ENCODE measurements at places on chromosomes 1 and 21.

GRCh38 chr1:19342062-19342750, 30.1 kb downstream of the SLC66A1 start:
- H3K27ac ChIP-seq = peak overlapping the region; percentile 44
- H3K27me3 ChIP-seq = no peaks in the 10 kb centered on the region
- peaks cover 23% of the 10 kb centered on the region for H3K36me3 ChIP-seq
- H3K4me3 ChIP-seq = no peak overlapping the region

- no peak for DNase-seq
- H3K4me3 ChIP-seq = no peak overlapping the region
- H3K4me1 ChIP-seq = peaks cover 48% of the 10 kb centered on the region
- H3K36me3 ChIP-seq = no peaks in the 10 kb centered on the region
- H3K27me3 ChIP-seq = peaks cover 46% of the 10 kb centered on the region
- no peak overlapping the region for H3K27ac ChIP-seq
Measured at GRCh38 chr1:153683854-153684253, 5.4 kb downstream of the NPR1 start.

- H3K4me1 ChIP-seq = peaks cover 61% of the 10 kb centered on the region
- H3K27ac ChIP-seq = no peak overlapping the region
- H3K36me3 ChIP-seq = peaks cover 12% of the 10 kb centered on the region
- DNase-seq = no peak
Measured at GRCh38 chr1:202584707-202585589, 125.3 kb downstream of the SYT2 start.

GRCh38 chr1:22650089-22650693, 2.8 kb upstream of the C1QB start:
- H3K27ac ChIP-seq = no peak overlapping the region
- H3K4me3 ChIP-seq = no peak overlapping the region
- H3K27me3 ChIP-seq = peaks cover 39% of the 10 kb centered on the region
- no peak for DNase-seq

DNA sequence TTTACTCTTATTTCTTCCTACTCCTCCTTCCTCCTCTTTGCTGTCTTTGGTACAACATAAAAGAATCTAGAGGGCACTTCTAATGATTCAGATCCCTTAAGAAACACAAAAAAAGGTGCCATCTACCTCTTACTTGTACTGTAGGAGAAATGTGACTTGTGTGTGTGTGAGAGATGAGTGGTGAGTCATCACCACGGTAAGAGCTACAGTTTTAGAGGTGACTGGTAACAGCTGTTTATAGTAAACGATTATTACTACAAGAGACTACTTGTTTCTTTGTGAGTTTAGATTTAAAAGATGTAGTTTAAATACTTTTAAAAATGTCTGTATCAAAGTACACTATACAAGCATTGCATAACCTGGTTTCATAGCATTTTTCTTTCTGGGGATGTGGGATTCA, 40.4 kb downstream of the SLC35D1 start:
- no peak overlapping the region for H3K4me3 ChIP-seq
- H3K36me3 ChIP-seq = peaks cover 67% of the 10 kb centered on the region
- no peaks in the 10 kb centered on the region for H3K4me1 ChIP-seq
- no peaks in the 10 kb centered on the region for H3K27me3 ChIP-seq
- H3K27ac ChIP-seq = no peak overlapping the region

All from nephron progenitor cell (in vitro differentiated cells).